ENCODE measurements at places on chromosomes 11 and 22.

GRCh38 chr22:46731246-46732040 lies 6.6 kb downstream of the CERK start:
- no peak for ATAC-seq

- ATAC-seq, result no peak
These were observed 28.4 kb downstream of the PRDM10 start for GRCh38 chr11:129974237-129974636.

DNA sequence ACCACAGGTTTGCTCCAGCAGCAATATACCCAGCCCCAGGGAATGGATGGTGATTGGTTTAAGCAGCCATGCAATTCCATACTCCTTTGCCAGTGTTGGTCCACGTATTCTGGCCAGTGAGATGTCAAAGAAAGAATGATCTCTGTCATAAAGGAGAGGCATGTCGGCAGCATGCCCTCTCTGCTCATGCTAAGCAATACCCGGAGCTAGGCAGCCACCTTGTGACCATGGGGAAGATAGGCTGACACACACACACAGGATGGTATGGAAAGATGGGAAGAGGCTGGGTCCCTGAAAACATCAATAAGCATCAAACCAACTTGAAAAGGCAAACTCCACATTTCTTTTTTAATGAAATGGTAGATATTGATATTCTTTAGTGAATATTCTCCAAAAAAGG lies 5.1 kb downstream of the ABCC8 start:
- ATAC-seq, result no peak

DNA sequence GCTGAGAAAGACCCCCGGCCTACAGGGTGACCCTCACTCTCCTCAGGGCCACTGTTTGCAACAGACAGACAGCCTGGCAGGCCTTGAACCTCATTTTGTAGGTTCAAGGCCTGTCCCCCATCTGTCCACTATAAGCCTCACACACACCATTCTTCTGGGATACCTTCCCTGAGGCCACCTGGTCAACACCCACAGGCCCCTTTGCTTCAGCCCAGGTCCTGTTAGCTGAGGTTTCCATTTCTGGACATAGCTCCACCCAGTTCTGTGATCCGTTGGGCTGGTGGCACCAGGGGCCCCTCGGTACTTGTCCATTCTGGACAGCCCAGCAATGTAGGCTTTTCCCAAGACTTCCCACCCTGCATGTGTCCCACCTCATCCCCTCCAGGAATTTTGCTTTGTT lies 3.1 kb downstream of the MIF start:
- no peak for ATAC-seq

DNA sequence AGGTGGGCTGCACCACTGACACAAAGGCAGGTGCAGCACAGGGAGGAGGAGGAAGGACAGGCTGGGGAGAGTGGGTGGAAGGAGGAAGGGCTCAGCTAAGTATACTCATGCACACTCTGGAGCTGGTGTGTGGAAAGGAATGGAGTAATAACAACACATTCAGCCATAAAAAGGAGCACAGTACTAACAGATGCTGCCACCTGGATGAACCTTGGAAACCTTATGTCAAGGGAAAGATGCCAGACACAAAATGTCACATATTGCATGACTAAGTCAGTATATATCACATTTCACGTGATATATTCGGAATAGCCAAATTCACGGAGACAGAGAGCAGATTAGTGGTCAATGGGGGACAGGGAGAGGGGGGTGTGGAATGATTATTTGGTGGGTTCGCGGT lies 389.6 kb upstream of the SYN3 start:
- no peak for ATAC-seq

GRCh38 chr11:1504138-1504537 lies 17.6 kb upstream of the MOB2 start:
- no peak for ATAC-seq

DNA sequence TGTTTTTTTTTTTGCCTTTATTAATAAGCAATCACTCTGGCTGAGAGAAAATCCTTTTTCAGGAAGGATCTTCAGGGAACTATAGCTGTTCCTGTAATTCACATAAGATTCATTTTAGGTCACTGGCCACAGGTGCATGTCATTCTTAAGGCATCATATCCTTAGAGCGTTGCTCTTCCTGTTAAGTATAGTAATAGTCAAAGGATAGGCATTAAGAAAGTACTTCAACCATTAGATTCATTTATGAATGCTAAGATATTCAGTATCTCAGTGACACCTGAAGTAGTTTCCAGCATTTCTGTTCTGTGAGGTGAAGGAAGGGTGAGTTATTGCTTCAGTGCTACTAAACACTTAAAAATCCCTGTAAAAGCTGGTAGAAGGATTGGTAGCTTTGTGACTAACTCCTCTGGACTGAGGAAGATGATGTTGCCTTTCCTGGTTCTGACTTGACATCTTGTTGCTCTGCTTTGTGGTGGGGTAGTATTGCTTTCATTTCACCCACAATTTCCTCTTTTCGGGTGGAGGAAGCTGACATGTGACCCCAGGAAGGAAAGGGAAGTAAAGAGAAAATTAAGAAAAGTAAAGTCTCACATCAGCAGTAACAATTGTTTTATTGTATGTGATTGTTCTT lies 34.7 kb downstream of the RNF169 start:
- ATAC-seq, result peak; percentile 56

DNA sequence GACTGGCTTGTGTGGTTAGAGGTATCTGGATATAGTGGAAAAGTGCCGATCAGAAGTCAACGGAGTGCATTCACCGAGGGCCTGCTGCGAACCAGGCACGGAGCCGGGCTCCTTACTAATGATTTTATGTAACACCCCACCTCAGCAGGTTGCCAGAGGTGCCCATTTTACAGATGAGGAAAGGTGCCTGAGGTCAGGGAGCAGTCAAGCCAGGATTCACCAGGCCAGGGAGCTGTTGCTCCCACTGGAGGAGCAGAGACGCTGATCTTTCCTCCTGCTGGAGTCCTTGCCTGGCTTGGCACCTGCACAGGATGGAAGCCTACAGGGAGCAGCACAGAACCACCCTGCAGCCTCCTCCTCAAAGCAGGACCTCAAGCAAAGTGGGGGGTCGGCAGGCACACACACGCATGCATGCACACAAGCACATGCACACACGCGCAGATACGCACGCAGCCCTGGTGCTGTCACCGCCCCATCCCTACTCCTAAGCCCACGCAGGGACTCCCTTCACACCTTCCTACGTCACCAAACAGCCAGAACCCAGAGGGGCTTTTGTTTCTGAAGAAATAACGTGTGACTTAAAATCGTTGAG lies 16.2 kb downstream of the RSPH14 start:
- ATAC-seq, result no peak

GRCh38 chr11:67356864-67357561 lies 3.7 kb upstream of the POLD4 start:
- ATAC-seq, result no peak

DNA sequence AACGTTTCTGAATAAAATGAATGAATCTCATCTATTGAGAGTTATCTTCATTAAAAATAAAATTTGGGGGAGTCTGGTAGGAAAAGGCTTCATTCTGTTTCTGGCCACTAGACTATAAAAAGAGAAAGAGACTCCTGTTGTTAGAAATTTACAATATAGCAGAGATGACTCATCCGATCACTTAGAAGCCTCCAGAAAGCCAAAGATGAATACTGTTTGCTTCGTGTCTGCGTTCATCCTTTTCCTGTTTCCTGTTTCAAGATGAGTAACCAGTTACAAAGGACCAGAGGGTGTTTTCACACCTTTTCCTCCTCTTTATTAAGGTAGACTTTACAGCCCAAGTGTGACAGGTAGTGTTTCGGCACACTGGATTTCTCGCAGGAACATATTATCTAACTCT lies 1120.7 kb downstream of the LRRC4C start:
- no peak for ATAC-seq

GRCh38 chr11:92941676-92942571 lies 27.5 kb upstream of the MTNR1B start:
- no peak for ATAC-seq

- ATAC-seq, result peak; percentile 19
These were observed 753 bp downstream of the PRPF19 start for GRCh38 chr11:60905551-60906113.

- ATAC-seq, result peak; percentile 55
These were observed 404 bp downstream of the DCHS1 start for GRCh38 chr11:6655020-6655789.

DNA sequence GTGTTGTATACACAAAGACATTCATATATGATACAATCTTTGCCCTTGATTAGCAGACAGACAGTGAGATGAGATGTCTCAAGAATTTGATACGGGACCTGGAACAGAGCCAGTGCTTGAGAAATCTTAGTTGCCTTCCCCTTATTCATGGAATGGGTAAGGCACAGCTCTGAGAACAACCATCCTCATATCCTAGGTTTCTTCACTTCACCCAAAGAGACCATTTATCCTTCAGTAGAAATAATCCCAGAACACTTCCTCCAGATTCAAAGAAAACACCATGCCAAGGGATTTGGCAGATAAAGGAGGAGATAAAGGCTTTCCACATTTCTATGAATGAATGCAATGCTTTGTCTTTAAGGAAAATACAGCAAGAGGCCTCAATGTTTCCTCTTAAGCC lies 8.8 kb upstream of the IZUMO1R start:
- ATAC-seq, result no peak

DNA sequence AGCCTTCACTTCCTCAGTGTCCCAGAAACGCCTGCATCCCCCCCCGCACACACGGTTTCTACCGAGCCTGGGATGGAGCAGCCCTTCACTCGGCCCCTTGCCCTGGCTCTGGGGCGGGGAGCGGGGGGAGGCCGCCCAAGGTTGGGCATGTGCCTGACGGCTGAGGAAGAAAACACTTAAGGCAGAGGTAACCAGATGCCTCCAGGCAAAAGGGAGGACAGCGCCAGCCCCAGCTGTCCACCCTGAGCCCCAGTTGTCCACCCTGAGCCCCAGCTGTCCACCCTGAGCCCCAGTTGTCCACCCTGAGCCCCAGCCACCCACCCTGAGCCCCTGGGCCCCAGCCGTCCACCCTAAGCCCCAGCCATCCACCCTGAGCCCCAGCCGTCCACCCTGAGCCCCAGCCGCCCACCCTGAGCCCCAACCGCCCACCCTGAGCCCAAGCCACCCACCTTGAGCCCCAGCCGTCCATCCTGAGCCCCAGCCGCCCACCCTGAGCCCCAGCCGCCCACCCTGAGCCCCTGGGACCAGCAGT lies 3.8 kb upstream of the TTLL8 start:
- no peak for ATAC-seq

- no peak for ATAC-seq
These were observed 2.6 kb downstream of the SPATA19 start for GRCh38 chr11:133842730-133843129.

- ATAC-seq, result no peak
These were observed 163.8 kb downstream of the CWF19L2 start for GRCh38 chr11:107293677-107294344.

DNA sequence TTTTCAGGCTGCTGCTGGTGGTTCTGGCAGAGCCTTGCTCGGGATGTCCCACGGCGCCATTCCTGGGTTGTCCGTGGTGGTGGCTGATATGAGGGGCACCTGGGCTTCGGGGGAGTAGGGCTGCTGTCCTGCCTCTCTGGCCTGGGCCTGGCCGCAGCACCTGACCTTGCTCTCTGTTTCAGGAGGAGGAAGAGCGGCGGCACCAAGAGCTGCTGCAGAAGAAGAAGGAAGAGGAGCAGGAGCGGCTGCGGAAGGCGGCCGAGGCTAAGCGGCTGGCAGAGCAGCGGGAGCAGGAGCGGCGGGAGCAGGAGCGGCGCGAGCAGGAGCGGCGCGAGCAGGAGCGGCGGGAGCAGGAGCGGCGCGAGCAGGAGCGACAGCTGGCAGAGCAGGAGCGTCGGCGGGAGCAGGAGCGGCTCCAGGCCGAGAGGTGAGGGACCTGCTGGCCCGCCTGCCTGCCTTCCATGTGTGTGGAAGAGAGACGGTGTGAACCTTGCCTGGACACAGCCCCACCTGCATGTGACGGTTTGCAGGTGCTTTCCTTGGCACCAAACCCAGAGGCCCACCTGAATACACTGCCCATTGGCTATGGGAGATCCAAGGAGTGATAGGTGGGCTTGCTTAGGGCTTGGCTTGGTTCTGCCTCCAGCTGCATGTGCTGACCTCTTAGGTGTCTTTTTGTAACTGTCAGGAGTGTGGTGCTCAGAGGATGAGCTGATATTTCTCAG lies 22.8 kb downstream of the INCENP start:
- ATAC-seq, result no peak

DNA sequence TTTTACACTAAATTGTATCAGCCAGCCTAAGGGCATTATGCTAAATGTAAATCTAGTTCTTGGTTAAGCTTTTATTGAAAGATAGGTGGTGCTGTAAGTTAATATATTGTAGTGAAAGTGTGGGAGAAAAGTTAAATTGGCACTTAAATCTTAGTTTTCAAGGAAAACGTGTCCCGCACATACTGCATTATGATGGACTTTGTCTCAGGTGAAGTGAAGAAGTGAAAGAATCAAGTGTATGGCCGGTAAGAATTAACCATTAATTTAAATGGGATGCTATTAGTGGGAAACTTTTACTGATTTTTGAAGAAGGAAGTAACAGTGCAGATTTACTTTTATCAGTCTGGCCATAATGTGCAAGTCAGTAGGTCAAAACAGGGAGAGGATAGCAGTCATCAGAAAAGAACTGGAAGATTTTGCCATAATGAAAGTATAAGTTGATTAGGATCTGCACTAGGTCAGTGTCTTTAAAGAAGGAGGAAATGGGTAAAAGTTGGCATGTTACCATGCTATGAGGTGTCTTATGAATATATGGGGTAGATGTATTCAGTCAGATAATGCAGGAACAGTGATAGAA lies 81.6 kb downstream of the PDHX start:
- no peak for ATAC-seq

- no peak for ATAC-seq
These were observed 3.5 kb downstream of the APOL1 start for GRCh38 chr22:36256478-36256877.

DNA sequence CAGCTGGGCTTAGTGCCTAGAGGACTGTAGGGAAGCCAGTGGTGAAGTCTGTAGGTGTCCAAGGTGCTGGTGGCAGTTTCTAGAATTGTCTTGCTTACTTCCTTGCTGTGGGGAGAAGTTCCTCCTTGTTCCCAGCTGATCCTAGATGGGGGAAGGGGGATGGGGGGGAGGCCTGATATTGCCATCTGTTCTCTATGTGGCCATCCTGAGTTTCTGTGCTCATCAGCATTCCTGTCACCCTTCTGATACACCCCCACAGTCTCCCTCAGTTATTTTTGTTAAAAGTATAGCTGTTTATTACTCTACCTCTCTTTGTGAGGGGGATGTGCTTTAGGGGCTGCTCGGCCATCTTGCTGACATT lies 36.5 kb downstream of the MADD start:
- no peak for ATAC-seq

Data from activated CD4-positive, CD25-positive, alpha-beta regulatory T cell treated with anti-CD3 and anti-CD28 coated beads, Interleukin-2, amount 50 U/mL, for 24 hours (primary cell).